ENCODE measurements at places on chromosomes 13 and 19.

GRCh38 chr19:28397306-28397705 is 815.6 kb downstream of the UQCRFS1 start:
- DNase-seq = no peak

DNA sequence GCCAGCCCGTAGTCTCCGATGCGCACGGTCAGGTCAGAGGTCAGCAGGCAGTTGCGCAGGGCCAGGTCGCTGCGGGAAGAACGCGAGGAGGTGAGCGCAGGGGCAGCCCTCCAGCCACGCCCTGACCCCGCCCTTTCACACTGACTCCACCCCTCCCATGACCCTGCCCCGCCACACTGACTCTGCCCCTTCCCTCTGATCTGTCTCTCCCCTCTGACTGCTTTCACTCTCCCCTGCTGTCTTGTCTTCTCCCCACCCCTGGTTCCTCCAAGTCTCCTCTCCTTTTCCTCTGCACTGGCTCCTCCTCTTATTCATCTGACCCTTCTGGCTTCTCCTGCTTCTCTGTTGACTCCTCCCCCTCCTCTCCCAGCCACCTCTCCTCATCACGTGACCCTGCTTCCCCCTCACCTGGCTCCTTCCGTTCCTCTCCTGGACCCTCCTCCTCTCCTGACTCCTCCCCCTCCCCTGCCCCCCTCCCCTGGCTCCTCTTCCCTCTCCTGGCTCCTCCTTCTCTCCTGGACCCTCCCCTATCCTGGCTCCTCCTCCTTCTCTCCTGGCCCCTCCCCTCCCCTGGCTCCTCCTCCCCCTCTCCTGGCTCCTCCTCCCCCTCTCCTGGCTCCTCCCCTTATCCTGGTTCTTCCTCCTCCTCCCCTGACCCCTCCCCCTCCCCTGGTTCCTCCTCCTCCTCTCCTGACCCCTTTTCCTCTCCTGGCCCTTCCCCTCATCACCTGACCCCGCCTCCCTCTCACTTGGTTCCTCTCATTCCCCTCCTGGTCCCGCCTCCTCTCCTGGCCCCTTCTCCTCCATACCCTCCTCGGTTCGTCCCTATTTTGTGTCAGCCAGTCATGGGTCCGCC is 9.9 kb downstream of the LMTK3 start:
- DNase-seq = no peak

DNA sequence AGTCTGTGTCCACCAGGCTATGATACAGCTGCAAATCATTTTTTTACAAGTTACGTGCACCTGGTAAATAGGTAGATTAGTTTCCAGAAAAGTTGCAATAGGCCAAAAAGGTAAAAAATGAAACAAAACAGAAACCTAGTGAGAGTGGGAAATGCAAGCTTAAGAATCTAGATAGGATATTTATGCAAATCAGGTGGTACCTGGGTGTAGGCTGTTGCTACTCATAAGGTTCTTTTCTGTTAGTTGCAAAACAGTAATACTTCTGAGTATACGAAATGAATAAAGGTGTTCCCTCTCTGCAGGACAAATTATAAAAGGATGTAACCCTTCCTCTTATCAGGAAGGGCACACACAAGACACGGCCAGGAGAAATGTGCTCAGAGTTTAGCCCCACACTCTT is 97.9 kb downstream of the UGGT2 start:
- no peak for DNase-seq

DNA sequence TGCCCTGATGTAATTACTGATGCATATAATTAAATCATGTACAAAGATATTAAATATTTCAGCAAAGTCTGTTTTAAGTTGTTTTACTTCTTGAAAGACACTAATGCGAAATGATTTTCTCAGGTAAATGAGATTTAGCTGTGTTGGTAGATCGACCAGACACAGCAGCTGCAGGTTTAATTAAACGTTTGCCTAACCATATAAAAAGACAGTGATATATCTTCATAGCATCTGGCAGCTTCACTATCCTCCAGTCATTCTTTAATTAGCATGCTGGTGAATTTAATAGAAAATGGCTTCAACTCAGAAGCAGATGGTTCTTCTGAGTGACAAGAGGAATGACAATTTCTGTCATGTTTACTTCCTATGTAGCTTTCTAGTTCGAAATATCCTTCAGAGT is 69.3 kb downstream of the NHLRC3 start:
- no peak for DNase-seq

DNA sequence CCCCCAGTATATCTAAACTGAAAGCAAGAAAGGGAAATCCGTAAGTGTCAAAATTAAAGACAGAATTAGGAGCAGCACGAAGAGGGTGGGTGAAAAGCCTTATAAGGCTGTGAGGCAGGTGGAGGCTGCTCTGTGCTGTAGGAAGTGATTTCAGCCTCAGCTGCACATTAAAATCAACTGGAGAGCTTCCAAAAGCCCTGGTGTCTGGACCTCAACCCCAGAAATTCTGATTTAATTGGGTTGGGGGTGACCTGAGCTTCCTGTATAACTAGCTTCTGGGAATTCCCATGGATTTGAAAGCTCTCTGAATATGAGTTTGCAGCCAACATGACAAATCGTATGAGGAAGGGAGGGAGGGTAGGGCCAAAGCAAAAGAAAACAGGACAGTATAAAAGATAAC is 242.4 kb upstream of the TMTC4 start:
- no peak for DNase-seq

GRCh38 chr13:99658261-99658991 is 157.2 kb downstream of the TM9SF2 start:
- DNase-seq = no peak

- no peak for DNase-seq
Measured at GRCh38 chr19:35860436-35860817, 3.7 kb downstream of the KIRREL2 start.

DNA sequence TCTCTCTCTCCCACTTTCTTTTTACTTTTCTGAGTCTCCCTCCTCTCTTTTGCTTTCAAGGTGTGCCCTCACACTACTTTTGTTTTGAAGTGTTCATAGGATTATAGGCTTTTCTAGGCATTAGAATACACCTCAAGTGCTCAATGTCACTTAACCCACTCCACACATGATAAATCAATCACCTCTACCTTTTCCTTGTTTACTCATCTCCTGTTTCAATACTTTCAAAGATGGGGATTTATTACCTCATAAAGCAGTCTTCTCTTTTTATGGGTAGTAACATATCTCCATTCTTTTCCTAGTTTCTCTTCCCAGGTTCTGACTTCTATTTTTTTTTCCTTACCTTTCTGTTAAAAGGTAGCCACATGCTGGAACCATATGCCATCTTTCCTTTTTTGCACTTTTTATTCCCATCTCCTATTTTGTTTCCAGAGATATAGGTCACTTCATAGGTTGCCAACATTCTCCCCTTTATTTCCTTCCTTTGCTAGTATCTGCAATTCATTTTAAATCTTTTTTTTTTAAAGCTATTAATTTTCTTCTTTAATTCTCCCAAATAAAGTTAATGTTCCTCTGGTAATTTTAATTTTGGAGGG is 137.6 kb upstream of the SLC10A2 start:
- DNase-seq = no peak

GRCh38 chr19:8566855-8567254 is 10.4 kb downstream of the MYO1F start:
- DNase-seq = no peak

DNA sequence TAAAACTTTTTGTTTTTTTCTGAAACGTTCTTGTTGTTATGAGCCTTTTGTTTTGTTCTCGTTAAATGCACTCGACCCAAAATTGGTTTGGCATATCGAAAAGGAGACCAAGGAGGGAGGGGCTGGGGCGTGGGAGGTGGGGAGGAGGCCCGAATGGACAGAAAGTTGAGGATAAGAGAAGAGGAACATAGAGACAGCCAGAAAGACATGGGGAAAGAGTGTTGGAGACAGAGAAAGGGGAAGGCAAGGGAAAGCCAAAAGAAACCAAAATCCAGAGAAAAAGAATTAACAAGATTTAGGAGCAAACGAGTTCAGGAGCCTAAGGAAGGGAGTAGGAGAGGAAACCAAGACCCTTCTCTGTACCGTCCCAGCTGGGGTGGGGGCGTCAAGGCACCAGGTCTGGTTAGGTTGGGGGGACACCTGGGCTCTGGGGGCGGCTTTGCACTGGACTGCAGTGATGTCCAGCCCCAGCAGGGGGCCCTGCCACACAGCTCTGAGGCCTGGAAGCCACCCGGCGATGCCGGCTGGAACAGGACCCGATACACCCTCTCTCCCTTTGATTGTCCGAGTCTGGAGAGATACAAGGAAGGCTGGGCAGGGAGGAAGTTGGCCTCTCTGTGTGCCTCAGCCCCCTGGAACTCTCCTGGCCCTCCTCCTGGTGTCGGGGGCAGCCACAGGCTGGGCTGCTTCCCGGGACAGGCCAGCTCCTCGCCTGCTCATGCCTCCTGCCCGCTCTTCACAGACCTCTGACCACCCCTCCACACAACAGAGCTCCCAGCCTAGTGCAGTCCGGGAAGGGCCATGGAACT is 11.6 kb upstream of the ASF1B start:
- no peak for DNase-seq

- no peak for DNase-seq
Measured at GRCh38 chr19:7655581-7655980, 13.3 kb upstream of the RETN start.

DNA sequence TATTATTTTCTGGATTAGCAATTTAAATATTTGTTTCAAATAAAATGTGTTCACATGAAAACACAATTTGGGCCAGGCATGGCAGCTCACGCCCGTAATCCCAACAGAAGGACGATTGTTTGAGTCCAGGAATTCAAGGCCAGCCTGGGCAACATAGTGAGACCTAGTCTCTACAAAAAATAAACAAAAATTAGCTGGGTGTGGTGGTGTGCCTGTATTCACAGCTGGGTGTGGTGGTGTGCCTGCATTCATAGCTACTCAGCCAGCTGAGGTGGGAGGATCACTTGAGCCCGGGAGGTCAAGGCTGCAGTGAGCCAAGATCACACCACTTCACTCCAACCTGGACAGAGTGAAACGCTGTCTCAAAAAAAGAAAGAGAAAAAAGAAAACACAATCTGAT is 46.4 kb downstream of the KPNA3 start:
- no peak for DNase-seq

DNA sequence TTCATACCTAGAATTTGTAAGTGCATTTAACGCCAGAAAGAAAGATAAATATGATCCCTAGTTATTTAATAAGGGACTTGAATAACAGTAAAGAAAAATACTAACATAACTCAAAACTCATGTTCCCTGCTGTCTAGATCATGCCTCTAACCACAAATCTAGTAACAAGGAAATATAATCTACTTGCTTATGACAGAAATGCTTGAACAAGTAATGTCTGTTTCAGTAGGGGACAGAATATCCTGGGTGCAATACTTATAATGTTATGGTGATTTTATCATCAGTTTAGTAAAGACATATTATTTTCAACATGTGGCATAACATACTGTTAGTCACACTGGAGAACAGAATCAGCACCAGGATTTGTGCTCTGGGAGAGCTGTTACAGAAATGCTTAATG is 861.9 kb upstream of the SLITRK1 start:
- DNase-seq = no peak

- no peak for DNase-seq
Measured at GRCh38 chr19:46867170-46867569, 6.4 kb downstream of the ARHGAP35 start.

GRCh38 chr19:32098968-32099367 is 246.4 kb upstream of the ZNF507 start:
- DNase-seq = no peak

DNA sequence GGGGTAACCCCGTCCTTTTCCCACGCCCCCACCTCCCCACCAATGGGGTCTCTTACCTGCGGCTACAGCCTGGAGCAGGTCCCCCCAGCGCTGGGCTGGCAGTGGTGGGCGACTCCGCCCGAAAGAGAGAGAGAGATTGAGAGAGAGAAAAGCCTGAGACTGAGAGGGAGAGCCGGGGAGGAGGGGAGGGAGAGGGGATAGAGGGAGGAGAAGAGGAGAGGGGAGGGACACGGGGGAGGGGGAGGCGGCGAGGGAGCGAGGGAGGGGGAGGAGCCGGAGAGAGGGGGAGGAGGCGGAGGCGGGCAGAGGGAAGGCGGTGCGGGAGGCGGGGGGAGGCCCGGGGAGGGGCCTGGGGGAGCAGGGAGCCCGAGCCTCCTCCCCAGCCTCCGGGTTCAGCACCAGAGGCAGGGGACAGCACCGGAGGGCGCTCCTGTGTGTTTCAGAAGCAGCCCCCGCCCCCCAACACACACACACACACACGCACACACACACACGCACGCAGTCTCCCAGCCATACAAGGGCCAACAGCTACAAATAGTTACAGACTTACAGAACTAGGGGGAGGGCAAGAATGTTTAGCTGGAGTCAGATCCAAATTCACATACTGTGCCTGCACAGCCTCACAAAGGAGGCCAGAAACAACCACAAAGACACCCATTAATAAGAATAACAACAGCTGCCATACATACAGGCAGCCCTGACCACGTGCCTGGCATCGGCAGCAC is at the start of gene SLC8A2:
SLC8A2 (minus strand) TSS at position 161 of the 725 bp plus-strand sequence. CDS start 5,490 bp downstream, outside the sequence.
- no peak for DNase-seq

DNA sequence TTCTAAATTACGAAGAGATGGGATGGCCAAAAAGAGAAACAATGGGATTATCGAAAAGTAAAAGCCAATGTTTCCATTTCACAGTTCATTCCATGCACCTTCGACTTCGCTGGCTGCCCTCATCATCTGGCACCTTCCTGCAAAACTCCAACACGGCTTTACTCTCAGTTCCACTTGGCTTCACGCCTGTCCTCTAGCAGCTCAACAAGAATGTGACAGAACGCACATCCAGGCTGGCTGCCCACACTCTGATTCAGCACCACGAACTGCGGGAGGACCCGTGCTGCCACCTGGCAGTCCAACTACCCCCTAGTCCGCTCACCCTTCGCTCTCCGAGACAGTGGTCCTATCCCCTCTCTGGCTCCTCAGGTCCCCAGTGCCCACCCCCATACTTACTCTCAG is 11.7 kb downstream of the ATP7B start:
- DNase-seq = no peak

DNA sequence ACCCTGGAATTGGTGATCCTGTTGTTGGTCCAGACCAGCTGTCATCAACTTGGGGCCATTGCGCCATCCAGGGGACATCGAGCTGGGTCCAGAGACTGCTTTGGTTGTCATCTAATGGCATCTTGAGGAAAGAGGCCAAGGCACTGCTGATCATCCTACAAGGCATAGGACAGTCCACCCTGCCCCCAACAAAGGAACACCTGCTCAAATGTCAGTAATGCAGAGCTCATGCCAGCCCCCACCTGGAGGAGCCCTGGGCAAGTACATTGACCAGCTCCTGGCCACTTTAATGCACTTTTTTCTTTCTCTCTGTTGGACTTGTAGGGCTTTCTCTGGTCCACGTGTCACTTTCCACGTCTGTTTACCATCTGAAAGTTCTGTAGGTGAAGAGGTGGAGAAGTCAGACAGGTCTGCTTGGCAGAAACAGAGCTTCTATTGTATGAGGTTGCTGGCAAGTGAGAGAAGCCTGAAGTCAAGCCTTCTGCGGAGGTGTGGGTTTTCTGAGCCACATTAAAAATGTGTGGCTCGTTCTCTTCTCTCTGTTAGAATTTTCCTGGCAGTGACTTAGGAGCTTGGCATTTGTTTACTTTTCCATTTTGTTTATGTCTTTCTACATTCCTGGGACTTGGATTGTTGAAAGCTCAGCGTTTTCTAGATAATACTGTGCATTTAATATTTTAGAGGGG is 124.0 kb upstream of the RNF113B start:
- DNase-seq = no peak

DNA sequence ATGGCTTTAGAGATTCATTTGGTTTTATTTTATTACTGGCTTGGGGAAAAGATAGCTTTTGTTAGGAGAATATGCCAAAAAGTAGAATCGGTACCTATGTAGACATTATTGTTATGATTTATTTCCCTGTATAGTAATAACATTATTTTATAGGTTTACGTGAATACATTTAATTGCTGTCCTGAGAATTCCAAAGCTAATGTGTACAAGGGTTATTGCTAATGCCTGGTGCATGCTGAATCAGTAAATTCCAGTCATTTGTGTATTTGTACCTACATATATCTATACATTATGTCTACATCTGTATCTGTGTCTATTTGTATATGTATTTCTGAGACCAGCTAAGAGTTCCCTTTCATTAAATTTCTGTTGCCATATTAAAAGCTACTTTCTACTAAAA is 550.9 kb downstream of the GPC6 start:
- no peak for DNase-seq

All from SW 1271 (cell line).